ENCODE measurements at places on chromosomes 4 and X. TPM values are rescaled to one million over a fixed set of nuclear protein-coding genes. Genes with fewer than 3 reads are reported as not detected.
A peak's percentile ranks its signal among the peaks of the same experiment; 100 is the strongest.

GRCh38 chrX:2928191-2928582, 952 bp downstream of the ARSD start:
- DNase-seq = peak; percentile 64

DNA sequence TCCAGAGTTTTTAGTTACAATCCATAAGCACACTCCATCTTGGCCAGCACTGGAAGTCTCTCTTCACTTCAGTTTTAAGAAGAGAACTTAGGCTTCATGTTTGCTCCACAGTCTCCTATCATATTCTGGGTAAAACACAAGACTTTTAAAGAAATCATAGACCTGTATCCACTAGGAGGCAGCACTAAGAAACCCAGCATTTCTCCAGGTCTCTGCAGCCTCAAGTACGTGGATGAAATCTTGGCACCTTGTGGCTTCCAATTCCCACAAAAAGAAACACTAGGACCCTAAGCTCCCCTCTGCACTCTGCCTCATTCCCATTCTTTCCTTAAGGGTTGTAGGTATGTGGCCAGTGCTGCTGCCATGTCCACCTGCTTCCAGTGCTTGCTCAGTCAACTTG, 367.3 kb upstream of the CASK start:
- no peak for DNase-seq

GRCh38 chrX:82848111-82848510, 660.0 kb upstream of the POU3F4 start:
- DNase-seq = no peak

DNA sequence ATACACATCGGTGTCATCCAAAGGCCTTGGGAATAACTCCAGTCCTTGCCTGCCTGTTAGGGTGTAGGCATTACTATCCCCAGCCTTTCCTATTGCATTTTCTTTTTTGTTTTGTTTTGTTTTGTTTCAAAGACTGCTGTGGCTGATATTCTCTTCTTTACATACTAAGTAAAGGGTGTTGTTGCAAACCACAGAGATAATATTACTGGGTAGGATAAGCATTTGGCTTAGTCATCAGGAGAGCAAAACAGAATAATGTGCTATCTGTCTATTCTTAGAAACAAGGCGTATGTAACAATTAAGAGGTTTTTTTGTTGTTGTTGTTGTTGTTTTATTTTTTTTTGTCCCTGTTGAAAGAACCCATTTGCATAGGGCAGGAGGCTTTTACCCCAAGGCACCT, 41.8 kb downstream of the UGT2B28 start:
- DNase-seq = no peak

DNA sequence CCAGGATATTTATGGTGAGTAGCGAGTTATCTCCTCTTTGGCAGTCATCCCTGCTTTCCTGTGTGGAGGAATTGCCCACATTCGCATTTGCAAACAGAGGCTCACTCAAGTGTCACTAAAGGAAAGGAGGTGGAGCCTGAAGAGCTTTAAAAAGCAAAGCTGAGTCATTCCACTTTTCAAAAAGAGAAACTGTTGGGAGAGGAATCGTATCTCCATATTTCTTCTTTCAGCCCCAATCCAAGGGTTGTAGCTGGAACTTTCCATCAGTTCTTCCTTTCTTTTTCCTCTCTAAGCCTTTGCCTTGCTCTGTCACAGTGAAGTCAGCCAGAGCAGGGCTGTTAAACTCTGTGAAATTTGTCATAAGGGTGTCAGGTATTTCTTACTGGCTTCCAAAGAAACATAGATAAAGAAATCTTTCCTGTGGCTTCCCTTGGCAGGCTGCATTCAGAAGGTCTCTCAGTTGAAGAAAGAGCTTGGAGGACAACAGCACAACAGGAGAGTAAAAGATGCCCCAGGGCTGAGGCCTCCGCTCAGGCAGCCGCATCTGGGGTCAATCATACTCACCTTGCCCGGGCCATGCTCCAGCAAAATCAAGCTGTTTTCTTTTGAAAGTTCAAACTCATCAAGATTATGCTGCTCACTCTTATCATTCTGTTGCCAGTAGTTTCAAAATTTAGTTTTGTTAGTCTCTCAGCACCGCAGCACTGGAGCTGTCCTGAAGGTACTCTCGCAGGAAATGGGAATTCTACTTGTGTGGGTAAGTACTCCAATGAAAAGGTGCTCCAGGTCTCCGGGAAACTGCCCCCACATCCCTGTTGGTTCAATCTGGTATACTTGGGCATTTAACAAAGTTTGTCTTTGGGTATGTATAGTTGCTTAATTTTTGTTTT, at the start of gene EGF:
Gene EGF (plus strand): TSS at position 178 of the 890 bp plus-strand sequence. CDS start 453 bp downstream, at position 631.
- DNase-seq = no peak

DNA sequence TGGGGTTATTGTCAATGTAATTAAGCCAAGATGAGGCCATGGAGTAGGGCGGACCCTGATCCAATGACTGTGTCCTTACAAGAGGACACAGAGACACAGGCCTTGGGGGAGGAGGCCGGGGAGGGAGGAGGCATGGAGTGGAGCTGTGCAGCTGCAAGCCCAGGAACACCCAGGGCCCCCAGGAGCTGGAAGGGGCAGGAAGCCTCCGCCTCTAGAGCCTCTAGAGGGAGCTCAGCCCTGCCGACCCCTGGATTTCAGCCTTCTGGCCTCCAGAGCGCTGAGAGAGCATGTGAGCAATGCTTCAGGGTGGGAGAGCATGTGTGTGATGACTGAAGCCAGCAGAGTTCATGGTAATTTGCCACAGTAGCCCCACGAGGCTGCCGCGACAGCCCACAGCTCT, 234.6 kb downstream of the AFAP1 start:
- peak; percentile 65 for DNase-seq

Gene IL2
- not detected for total RNA-seq

Gene UGT2B7
- not detected for total RNA-seq

Gene TEC
- total RNA-seq = 2.4 TPM

Gene TBX22
- total RNA-seq = not detected

Gene CSN1S1
- total RNA-seq = not detected
